ENCODE measurements at places on chromosomes 1 and 21. TPM values are rescaled to one million over a fixed set of nuclear protein-coding genes. Genes with fewer than 3 reads are reported as not detected.

Gene B3GALT5
- total RNA-seq: not detected

Gene TAS1R1
- not detected for total RNA-seq

Gene ZNF672
- 38.1 TPM for total RNA-seq

Gene RHBDL2
- 1.1 TPM for total RNA-seq

Gene GNG5
- total RNA-seq: 133 TPM

Gene AQP10
- total RNA-seq: 0.64 TPM

Gene FOXD3
- not detected for total RNA-seq

Gene KIAA0040
- 44.8 TPM for total RNA-seq

Gene TEX35
- not detected for total RNA-seq

Gene SMCP
- not detected for total RNA-seq

Gene VASH2
- total RNA-seq: 1.9 TPM

Gene AIM2
- total RNA-seq: 3.0 TPM

Gene CASZ1
- 63.6 TPM for total RNA-seq

Gene TNFSF4
- total RNA-seq: 0.72 TPM

Gene ANGPTL7
- 1.1 TPM for total RNA-seq

Gene S100A7
- total RNA-seq: not detected

Gene FCRL6
- total RNA-seq: 3.2 TPM

Gene TMIGD3
- total RNA-seq: 5.1 TPM

Gene JAM2
- 38.6 TPM for total RNA-seq

Gene SEC16B
- total RNA-seq: 2.2 TPM

Gene TAL1
- 18.3 TPM for total RNA-seq

Gene KCNJ6
- 0.06 TPM for total RNA-seq

Gene FLVCR1
- 11.3 TPM for total RNA-seq

Gene MX2
- total RNA-seq: 23.0 TPM

Gene CDK18
- 31.6 TPM for total RNA-seq

Gene ZNF691
- total RNA-seq: 8.2 TPM

Gene ZSWIM5
- 4.1 TPM for total RNA-seq

Gene L1TD1
- 0.67 TPM for total RNA-seq

Gene BRINP3
- total RNA-seq: 1.2 TPM

Gene FABP3
- total RNA-seq: 63.6 TPM

Gene PCAT6
- total RNA-seq: 0.81 TPM

Gene AMY1A
- 1.6 TPM for total RNA-seq
